ENCODE measurements at places on chromosomes 6 and 20.

- DNase-seq, result peak; percentile 33
Observed at GRCh38 chr6:133814797-133815196, 74.1 kb upstream of the TCF21 start.

GRCh38 chr6:107293350-107293749 is 166.0 kb downstream of the PDSS2 start:
- DNase-seq, result no peak

- DNase-seq, result no peak
Observed at GRCh38 chr6:168438783-168439520, 2.0 kb upstream of the SMOC2 start.

GRCh38 chr6:131134980-131135243 is 355 bp upstream of the AKAP7 start:
- DNase-seq, result no peak

- DNase-seq, result no peak
Observed at GRCh38 chr20:21511850-21512633, 1.8 kb downstream of the NKX2-2 start.

DNA sequence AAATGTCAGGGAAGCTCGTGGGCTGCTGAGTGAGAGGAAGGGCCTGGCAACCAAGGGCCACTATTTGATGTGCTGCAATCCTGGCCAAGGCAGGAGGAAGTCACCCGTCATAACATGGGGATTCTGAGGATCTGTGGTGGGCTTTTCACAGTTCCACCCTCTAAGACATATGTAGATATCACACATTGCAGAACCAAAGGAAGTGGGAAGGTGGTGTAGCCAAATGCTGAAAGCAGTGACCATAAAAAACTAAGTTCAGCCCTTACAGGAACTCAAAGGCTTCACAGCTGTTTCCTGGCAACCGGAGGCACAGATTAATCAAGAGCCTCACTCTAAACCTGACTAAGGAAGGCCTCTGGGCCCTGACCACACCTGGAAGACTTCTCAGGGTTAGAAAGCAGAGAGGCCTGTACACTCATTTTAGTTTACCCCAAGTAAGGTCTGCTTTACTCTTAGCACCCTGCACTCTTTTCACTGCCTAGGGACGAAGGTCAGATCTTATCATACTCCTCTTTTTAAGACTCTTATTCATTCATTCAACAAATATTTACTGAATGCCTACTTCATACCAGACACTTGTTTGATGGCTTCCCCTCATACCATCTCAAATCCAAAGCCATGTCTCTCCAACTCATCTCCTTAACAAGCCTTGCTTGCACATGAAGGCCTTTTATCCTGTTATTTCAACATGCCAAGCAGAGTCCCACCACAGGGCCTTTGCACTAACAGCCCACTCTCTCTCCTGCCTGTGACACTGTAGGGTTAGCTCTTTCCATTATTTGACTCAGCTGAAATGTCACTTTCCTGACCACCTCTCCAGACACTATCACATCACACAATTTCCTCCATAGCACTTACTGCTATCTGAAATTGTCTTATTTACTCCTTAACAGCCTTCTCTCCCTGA is 2.6 kb downstream of the UBE2V1 start:
- peak; percentile 65 for DNase-seq

GRCh38 chr6:45870531-45870930 is 145.1 kb downstream of the CLIC5 start:
- no peak for DNase-seq

DNA sequence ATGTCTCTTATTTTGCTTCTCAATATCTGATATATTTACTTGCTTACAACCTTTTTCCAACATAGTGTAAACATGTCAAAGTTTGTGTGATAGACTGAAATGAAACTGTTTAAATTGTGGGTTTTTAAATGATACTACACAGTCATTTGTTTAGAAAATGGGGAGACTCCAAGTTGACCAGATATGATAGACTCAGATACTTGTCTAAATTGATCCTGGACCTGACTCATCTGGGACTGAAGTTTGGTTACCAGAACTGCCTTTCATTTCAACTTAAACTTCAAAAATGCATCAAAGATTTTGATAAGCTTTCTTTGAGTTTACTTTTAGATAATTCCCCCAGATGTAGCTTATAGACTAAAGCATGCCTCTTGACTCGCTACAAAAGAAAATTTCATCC is 27.0 kb upstream of the PRL start:
- no peak for DNase-seq

DNA sequence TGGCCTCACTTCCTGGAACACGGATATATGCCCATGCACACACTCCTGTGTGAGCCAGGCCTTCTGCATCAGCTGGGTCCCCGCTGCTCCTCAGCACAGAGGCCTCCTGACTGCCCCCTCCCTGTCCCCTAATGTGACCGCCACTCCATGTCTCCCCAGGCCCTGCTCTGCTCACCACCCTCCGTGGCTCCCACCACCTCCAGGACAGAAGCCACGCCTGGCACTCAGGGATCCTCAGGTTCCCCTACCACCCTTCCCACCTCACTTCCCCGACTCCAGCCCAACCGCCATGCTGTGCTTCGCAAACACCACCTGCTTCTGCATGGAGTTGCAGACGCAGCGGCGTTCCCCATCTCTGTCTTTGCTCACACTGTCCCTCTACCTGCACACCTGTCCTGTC is 4.3 kb upstream of the SRC start:
- DNase-seq, result no peak

- DNase-seq, result no peak
Observed at GRCh38 chr20:17504066-17504897, 26.9 kb downstream of the BFSP1 start.

DNA sequence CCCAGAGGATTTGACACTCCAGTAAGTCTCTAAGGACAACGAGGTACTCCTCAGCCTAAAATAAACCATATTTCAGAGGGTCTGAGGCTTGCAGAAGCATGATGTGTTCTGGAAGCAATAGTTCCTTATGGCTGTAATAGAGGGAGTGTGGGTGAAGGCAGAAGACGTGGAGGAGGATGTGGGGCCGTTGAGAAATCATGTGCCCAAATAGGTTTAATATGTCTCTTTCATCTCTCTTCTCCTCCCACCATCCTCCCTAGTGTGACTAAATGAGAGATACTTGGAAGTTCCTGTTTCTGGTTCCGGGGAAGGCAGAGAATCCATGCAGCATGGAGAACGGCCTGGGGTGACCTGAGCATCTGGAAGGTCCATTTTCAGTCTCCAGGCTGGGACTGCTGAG is 174.0 kb upstream of the RSPO3 start:
- DNase-seq, result no peak

- peak; percentile 44 for DNase-seq
Observed at GRCh38 chr6:111996144-111996865, 57.6 kb upstream of the CCN6 start.

DNA sequence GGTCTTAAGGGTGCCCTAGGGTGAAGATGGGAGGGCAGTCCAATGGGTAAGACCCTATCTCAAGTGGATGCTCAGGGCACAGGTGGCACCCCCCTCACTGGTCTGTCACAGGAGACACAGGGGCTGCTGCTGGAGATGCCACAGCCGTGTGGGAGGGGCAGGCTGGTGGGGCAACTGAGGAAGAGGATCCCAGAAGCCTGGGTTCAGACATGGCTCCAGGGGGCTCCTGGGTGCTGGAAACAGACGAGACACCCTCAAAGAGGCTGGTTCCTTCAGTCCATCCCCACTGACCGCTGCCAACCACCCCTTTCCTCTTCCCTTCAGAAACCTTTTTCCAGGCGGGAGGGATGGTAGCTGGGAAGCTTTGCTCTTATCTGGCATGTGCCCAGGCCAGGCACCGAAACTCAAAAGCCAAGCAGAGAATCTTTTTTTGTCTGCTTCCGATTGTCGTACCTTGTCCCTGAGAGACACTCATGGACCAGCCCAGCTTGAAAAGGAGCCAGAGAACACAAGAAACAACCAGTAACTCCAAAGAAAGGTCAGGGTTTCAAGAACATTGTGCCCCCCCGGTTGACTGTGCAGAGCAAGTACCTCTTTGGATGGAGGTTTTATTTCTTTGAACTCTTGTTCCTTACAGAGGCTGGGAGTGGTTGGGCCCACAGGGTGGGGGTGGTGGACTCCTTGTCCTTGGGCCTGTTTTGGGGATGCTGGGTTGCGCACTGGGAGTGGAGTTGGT is 28.5 kb upstream of the EMILIN3 start:
- DNase-seq, result no peak

DNA sequence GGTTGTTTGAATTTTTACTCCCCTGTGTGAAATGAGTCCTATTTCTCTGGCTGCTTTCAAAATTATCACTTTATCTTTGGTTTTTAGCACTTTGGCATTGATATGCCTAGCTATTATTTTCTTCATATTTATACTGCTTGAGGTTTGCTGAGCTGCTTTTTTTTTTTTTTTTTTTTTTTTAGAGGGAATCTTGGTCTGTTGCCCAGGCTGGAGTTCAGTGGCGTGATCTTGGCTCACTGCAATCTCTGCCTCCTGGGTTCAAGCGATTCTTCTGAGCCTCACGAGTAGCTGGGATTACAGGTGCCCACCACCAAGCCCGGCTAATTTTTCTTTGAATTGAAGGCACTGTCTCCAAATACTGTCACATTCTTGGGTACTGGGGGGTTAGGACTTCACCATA is 40.6 kb downstream of the STXBP5 start:
- no peak for DNase-seq

DNA sequence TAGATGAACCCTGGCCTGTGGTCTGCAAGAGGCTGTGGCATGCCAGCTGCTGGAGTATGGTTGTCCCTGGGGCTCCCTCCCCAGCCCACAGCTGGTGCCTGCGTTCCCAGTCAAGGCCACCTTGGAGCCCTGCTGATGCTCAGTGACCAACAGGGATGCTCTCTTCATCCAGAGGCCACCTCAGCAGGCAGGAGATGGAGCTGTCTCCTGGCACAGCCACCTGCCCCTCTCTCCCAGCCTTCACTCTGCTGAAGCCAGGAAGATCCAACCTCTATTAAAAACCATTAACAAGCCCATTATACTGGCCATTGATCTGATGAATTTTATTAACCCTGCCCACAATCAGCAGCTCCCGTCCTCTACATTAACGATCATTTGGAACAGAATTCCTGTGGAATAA is 40.4 kb downstream of the ADTRP start:
- DNase-seq, result no peak

DNA sequence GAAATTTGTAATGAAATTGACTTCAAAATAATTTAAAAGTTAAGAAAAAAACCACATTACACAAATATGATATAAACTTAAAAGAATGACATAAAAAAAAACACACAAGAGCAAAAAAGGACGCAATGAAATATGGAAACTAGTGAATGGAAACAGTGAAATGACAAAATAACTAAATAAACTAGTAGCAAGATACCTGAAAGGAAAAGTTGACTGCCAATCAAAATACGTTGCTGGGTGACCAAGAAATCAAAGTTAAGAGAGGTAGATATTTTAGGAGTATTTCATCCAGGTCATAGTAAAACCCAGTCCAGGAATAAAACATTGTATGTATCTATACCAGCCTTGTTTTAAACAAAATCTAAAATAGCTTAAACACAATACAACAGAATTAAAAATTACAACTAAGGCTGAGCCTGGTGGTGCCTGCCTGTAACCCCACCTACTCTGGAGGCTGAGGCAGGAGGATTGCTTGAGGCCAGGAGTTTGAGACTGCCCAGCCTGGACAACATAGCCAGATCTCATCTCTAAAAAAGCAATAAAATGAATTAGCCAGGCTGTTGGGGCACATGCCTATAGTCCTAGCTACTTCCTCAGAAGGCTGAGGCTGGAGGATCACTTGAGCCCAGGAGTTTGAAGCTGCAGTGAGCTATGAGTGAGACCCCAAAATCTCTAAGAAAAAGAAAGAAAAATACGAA is 22.0 kb downstream of the C6orf15 start:
- DNase-seq, result no peak

GRCh38 chr6:90100059-90100665 is 196.5 kb downstream of the BACH2 start:
- DNase-seq, result no peak

DNA sequence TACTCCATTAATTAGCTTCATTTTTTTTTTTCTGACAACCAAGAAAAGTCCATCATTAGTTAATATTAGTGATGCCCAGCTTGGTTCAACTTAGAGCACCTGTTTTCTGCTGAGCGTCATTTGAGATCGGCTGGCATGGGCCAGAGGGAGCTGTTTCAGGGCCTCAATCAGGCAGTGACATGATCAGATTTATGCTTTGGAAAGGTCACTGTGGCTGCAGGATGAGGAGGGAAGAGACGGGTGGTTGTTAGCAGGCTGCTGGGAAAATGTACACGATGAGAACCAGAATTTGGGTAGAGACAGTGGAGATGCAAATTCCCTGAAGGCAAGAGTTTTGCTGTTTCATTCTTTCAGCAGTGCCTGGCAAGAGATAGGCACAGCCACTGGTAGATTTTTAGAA is 4.4 kb upstream of the STX16 start:
- no peak for DNase-seq

DNA sequence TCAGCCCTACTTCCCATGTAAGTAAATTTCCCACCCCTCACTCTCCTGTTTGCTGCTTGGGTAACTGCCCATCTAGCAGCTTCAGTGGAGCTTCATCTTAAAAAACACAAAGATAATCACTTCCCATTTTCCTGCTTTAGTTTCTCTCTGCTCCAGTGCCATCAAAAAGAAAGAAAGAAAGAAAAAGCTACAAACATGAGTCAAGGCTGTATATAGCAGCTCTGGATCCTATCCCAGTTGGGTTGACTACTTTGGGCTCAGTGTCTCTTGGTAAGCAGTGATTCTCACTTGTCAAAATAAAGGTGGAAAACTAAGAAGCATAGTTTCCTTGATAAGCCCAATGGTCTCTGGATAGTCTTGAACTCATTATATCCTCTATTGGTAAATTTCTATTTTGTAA is 48.7 kb upstream of the SRPK1 start:
- no peak for DNase-seq

DNA sequence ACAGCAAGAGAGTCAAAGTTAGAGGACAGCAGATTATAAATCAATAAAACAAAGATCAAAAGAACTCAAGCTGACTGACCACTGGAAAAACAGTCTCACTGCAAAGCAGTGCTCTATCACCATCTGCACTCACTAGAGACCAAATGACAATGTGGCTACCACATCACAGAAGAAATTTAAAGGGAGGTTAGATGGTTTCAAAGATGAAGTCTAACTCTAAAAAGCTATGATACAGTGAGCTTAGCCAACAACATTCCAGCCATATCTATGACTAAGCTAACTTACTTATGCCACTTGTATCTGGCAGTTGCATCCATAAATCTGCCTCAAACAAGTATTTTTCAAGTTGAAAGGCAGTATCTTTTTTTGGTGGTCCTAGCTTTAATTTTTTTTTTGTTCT is 68.6 kb downstream of the ARHGAP18 start:
- DNase-seq, result no peak

DNA sequence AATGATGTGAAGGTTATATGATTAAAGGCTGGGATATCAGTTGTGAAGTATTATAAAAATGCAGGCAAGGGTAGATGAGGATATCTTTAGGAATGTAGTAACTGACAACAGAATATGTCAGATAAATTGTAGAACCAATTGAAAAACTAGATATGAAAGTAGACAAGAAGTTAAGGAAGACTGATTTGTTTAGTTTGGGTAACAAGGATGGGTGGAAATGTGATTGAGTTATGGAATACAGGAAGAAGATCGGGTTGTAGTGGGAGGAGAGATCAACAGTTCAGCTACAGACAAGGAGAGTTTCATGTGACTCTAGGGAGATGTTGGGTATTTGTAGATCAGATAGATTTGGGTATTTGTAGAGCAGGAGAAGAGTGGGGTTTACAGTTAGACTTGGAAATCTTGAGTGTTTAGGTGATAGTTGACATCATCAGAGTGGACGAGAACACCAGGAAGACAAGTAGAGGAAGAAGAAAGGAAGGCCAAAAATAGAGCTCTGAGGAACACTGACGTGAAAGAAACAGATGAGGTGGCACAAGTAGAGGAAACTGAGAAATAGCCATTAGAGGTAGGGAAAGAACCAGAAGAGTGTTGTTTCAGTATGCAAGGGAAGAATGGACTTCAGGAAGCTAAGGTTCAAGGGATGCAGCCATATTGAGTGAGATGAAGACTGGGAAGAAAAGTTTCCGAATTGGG is 12.1 kb upstream of the TSPYL1 start:
- DNase-seq, result no peak

Measured in activated naive CD4-positive, alpha-beta T cell treated with anti-CD3 and anti-CD28 coated beads for 36 hours (primary cell).